ENCODE measurements at places on chromosomes 4 and X. TPM values are rescaled to one million over a fixed set of nuclear protein-coding genes. Genes with fewer than 3 reads are reported as not detected.
A peak's percentile ranks its signal among the peaks of the same experiment; 100 is the strongest.

DNA sequence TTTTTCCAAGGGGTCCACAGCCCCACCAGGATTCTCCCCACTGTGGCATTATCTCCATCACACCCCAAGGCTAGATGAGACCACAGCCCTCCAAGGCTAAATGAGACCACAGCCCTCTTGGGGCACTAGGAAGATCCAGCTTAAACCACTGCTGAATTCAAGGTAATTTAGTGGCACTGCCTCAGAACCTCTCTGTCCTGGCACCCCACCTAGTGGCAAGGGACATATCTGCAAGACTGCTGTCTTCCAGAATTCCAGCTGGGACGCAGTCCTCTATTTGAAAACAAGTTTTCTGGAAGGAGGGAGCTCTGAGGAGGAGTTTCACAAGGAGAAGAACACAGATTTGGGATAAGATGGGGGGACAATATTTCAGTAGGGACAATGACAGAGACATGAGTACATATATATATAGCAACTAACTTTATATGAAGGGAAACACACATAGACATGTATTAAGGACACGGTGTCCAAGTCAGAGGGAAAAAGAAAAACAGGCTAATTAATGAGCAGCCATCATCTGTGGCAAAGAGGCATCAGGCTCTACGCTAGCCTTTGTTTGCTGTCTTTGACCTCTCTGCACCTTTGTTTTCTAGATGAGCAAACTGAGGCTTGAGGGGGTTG, 9.3 kb downstream of the CETN2 start:
- no peak for DNase-seq

DNA sequence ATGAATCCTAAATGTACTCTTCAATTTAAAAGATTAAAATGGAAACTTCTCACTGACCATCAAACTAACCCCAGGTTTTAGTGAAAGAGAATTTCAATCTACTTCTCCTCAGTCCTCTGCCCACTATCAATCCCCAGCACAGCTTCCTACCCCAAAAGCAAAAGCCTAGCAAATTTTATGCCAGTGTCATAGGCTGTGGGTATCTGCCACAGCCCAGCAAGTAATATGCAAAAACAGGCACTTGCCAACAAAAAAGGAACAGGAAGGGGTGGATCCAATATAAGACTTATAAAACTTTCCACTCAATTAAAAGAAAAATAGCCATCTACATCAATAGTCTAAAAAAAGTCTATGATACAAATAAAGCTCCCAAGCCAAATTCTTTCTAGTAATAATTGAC, 22.3 kb downstream of the CAMK2D start:
- DNase-seq = no peak

DNA sequence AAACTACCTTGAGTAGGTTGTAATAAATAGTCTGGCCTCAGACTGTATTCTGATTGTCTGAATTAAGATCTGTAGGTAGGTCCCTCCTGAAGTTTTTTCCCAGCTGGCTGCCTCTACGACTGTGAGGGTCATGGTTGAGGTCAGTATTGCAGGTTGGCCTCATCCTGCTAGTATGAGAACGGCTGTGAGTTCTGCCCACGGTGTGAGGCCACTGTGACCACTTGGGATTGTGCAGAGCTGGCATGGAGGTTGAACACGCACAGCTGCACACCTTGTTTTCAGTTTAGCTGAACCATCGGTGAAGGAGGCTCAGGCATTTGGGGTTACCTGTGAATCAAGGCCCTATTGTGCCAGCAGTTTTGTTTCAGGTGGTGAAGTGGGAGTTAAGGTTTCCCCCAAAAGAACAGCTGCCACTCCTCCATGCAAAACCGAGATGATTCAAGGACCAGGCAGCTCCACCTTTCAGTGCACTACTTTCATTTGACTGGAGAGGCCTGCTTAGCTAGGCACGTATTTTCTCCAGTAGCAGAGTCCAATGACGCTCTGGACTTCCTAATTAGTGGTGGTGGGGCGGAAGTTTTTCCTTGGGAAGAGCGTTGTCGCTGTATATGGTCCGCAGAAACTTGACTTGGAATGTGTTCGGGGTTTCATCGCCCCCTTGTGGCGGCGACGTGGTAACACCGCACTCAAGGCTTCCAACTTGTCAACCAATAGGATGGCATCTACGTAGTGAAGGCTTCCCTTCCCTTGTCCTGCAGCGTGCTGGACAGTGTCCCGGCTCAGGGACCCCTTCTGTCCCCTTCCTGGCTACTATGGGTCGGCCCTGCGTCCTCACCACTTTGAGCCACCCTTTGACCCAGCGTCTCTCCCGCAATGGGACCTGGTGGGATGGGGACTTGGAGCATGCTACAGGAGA, 13.8 kb downstream of the CMC4 start:
- peak; percentile 59 for DNase-seq

- no peak for DNase-seq
These were observed 90.5 kb upstream of the RAPGEF2 start for GRCh38 chr4:159012381-159012780.

DNA sequence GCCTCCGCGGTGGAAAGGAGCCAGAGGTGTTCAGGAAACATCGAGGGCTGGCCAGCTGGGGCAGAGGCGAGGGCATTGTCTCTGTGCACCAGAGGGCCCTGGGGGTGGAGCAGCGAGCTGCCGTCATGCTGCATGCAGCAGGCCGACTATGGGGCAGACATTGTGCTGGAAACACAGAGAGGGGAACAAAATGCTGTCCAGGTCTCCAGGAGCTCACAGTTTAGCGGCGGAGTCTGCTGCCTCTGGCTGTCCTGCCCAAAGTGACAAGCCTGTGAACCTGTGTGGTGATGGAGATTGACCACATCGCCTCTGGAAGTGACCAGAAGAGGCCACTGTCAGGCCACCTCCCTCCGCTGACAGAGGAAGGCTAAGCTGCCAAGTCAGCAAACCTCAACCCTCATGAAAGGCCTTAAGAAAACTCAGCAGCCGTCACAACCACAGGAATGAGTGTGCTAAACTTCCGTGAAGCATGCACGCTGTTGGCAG, 20.1 kb upstream of the SASH3 start:
- DNase-seq = peak; percentile 47

Gene HTR2C
- not detected for total RNA-seq

Gene CFAP47
- total RNA-seq = not detected

Gene ASMT
- not detected for total RNA-seq

All from left cardiac atrium (tissue), 4 donors.